ENCODE measurements at places on chromosomes 4 and X.

- no peak for DNase-seq
Measured at GRCh38 chrX:136106920-136107528, 40.3 kb upstream of the FHL1 start.

DNA sequence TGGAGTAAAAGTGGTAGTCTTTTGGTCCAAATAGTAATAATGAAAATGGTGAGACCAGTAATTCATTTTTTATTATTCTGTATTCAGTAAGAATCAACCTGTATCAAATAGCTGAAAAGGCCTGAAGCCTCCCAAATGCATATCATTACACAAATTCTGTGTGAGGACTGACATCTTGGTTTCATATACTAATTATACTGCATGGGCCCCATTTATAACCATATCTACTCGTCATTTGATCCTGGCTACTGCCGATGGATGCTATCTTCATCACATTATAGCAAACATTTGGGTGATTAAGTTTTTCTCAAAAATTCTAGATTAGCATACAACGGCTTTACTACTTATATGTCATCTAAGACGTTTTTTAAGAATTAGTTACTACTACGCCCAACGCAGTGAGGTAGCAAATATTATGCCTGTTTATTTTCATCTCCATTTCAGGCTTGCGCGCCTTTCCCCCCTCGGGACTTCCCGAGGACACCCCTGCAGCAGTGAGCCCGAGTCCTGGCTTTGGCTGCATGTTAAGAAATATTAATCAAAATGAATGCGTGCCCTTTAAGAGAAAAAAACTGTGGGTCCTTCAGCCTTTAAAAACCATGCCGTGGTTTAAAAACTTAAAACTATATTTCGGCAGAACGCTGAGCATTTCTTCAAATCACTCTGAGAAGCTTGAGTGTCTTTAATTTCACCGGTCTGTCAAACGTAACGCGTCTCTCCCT lies 814 bp upstream of the MMAA start:
- DNase-seq, result no peak

- no peak for DNase-seq
Measured at GRCh38 chrX:147875866-147876596, 35.7 kb upstream of the FMR1 start.

DNA sequence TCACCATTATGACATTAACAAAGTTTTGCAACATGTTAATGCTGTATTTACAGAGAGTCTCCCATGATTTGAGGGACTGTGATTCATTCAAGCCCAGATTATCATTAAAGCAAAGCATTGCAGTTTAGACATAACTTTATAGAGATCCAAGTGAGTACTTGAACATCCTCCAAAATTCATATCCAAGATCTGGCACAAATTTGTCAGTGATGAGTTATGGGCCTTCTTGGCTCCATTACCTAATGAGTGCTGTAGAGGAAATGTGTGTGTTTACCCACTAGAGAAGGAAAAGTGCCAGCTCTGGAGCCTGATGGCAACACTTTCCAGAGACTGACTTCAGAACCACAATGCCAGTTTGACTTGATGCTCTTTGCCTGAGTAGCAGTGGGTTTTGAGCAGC lies 432.3 kb downstream of the GALNTL6 start:
- DNase-seq, result no peak

DNA sequence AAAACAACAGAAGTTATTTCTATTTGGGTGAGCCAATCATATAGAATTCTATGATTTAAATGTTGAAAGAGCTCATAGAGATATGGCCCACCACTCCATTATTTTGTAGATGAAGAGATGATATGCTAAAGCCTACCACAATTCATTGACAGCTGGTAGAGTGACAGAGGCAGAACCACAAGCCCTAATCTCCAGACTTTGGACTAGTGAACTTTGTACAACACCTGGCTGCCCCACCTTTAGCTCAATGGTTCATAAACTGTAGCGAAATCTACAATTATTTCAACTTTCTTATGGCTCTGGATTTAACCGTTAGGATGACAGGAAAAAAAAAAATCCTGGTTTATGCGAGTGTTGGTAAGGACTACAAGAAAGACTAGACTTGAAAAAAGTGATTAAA lies 50.9 kb downstream of the PRKG2 start:
- no peak for DNase-seq

DNA sequence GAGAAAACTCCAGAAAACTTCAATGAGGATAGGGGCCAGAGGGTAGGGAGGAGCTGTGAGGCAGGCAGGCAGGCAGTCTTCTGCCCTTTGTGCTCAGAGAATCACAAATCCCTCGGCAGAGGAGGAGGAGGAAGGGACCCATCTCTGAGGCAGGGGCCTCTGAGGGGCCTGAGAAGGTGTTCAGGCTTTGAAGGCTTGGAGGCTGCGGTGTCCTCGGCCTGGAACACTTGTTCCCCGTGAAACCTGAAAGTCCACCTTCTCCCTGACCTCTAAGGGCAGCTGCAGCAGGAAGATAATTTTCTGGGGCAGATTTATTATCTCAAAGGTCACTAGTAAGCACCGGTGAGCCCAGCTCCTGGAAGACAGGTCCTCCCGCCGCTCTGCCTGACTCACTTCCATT lies 200.3 kb upstream of the BCOR start:
- no peak for DNase-seq

- DNase-seq, result no peak
Measured at GRCh38 chrX:71872542-71873458, 37.8 kb upstream of the NHSL2 start.

DNA sequence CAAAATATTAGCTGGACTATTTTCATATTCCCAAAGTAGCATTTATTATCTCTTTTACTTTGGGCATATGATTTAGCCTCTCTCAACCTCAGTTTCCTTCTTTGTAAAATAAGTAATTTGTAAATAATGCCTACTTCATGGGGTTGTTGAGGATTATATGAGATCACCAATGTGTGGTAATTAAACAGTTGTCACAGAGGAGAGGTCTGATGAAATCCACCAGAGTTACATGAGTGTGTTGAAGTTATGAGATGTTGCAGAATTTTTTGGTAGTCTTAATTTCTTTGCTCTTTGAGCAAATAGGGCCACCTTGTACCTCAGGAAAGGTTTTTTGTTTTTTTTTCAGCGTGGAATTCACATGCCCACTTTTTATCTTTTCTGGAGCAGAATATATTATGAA lies 1.4 kb downstream of the COX7B start:
- no peak for DNase-seq

DNA sequence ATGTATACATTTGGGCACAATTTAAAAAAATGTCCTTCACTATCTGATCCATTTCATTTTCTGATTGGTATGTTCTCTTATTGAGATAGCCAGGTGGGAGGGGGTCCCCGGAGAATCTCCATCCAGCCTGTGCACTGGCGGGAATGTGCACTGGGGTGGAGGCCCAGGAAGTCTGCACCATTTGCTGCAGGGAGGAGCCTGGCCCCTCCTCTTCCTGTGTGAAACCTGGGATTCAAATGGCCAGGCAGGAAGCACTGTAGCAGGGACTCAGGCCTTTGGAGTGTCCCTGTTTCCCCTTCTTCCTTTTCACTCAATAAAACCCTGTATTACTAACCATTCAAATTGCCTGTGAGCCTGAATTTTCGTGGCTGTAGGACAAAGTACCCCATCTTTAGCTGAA lies 44.3 kb downstream of the GPRIN3 start:
- DNase-seq, result no peak

DNA sequence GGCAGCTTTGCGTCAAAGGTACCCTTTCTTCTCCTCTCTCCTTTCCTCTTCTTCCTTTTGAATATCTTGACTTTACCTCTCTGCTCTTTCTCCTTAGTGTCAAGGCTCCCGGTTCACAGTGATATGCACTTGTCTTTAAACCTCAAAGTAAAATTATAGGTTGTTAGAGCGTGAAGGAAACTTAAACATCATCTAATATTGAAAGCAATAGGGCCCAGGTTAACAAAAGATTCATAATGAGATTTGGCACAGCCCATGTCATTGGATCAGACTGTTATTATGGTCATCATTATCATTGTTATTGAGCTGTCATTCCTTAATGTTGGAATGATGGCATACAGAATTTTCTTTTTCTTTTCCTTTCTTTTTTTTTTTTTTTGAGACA lies 32.5 kb downstream of the FTHL17 start:
- no peak for DNase-seq

DNA sequence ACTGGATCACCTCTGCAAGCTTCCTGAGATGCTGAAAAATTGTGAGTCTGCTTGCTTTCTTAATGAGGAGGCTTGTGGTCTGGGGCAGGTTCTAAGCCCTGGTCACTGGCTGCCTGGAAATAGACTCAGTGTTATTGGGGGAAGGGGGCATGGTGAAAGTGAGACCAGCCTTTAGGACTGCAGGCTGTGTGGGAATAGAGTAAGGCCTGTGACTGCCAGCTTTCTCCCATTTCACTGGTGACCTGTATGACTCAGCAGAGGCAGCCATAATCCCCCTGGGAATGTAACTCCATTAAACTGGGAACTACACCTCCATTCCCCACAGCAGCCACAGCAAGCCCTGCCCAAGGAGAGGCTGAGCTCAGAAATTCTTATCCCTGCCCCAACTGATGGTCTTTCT lies 55.9 kb upstream of the IL15 start:
- DNase-seq, result no peak

- no peak for DNase-seq
Measured at GRCh38 chr4:71783972-71784371, at the start of gene GC. Gene GC (minus strand): TSS chr4:71784079. CDS start chr4:71784018, 61 bp downstream.

DNA sequence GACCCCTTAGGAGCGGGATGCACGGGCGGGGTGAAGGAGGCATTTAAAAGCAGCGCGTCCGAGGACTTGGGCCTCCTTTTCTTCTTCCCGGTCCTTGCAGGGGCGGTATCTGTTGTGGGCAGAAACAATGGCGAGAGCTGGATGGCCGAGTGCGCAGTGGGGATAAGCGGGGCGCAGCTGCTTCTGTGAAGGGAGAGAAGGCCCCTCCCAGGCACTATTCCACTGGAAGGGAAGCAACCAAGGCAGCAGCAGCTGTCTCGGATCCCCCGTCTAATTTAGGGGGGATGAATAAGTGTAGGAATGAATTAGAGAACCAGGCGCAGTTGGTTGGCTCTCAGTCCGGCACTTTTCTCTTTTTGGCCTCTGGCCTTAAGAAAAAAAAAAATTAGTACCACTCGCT lies 995 bp downstream of the SMARCA5 start:
- no peak for DNase-seq
